T-helper 1 cell (primary cell): ENCODE measurements at places on chromosomes 11 and 22.

DNA sequence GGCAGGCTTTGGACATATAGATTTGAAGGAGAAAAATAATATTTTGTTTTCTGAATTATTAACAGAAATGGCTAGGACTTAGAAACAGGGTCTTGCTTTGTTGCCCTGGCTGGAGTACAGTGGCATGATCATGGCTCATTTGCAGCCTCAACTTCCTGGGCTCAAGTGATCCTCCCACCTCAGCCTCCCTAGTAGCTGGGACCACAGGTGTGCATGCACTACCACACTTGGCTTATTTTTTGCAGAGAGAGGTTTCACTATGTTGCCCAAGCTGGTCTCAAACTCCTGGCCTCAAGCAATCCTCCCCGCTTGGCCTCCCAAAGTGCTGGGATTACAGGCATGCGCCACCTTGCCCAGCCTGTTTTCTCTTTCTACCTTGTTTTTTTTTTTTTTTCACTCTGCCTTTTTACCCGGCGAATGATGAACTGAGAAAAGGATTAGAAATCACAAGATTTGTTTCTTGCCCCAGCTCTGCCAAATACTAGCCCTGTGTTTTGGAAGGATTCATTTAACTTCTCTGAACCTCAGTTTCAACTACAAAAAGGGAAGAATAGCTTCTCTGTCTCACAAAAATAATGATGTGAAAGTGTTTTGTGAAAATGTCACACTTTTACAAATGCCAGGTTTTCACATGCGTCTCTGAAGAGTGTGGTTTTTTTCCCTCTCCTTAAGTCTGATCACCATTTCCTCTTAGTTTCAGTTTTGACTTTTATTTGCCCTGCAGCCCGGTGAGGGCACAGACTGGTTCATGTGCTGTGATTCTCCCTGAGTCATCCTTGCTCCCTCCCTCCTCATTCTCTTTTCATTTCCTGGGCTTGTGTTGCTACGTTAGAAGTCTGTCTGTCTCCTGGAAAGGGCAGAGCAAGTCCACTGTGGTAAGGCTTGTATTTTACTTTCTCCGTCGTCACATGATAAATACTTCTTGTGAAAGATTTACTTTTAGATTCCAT lies 67.7 kb downstream of the BCL2L13 start:
- DNase-seq, result no peak

GRCh38 chr11:76071090-76071489 lies 135.2 kb downstream of the WNT11 start:
- no peak for DNase-seq

DNA sequence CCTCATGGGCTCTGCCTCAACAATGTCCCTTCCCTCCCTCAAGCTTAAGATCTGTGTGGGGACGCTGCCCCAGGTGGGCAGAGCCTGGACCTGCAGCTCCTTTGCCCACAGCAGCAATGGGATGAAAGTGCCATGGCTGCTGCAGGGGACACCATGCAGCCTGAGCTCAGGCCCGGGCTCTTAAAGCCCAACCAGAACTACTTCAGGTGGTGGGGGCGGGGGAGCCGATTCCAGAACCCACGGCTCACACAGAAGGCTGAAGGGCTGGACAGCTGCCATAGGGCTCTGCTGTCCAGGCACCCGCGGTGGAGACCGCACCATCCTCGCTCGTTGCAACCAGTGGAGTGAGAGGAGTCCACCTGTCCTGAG lies 12.5 kb downstream of the CHID1 start:
- no peak for DNase-seq

DNA sequence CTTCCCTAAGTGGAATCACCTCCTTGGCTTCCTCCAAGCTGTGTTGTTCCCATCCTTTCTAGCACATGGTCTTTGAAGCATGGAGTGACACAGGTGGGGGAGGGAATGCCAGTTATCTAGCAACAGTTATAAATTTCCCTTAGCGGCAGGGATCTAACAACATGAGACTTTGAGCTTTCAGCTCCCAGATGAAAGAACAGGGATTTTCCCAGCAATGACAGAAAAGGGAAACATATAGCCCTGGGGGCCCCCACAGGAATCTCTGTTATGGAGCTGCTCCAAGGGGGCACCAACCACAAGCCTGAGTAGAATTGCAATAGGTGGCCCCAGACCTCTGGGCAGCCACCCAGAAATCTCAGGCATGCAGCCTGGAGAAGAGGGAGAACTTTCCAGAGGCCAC lies 163.0 kb downstream of the GRIK4 start:
- DNase-seq, result no peak
